Adipocyte (in vitro differentiated cells): ENCODE measurements at places on chromosomes 6 and 20.
A peak's percentile ranks its signal among the peaks of the same experiment; 100 is the strongest.

GRCh38 chr20:539191-539590 is 4.4 kb downstream of the CSNK2A1 start:
- DNase-seq = no peak

GRCh38 chr6:37244430-37245310 is 12.9 kb upstream of the TBC1D22B start:
- peak; percentile 99 for DNase-seq

GRCh38 chr20:10415013-10415650 is 18.9 kb downstream of the MKKS start:
- DNase-seq = no peak

GRCh38 chr6:38261626-38262025 is 378.1 kb downstream of the BTBD9 start:
- DNase-seq = peak; percentile 57

DNA sequence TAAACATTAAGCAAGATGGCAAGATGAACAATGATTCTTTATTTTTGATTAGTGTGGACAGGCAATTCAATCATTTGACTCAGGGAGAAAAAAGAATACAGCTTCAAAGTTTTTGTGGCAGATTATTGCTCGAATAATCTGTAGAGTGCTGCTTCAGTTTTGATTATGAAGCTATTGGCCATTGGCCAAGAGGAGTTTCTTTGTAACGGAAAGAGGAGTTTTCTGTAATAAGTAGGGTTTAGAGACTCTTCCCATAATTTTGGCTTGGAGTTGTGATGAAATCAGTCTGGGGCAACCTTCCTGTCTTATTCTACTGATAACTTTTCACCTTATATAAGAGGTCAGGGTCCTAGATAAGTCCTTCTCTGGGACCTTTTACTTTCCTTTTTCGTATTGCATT is 256.7 kb upstream of the RAB32 start:
- no peak for DNase-seq

DNA sequence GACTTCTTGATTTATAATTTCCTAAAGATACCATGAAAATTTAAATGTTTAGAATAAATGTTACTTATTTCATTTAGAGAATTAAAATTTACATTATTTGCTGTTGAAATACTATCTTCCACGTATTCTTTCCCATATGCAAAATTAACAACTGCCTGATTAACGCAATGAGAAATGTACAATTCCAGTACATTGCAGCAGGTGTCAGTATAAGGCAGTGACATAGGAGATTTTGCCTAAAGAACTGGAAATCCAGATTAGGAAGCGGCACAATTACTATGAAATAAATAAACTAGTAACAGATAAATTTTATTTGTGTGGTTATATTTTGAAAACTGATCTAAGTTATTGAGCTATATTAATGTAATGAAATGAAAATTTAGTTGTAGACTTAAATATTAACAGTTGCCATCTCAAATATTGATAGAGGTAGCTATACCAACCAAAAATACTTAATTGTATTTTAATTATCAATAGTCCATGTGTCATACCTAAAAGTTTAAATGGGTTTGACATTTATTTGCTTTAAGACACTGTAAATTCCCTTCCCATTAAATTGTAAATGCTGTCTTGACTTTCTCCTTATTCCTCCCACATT is 300.2 kb downstream of the UTRN start:
- DNase-seq = peak; percentile 73

- DNase-seq = peak; percentile 84
These were observed 109.6 kb downstream of the RTN4IP1 start for GRCh38 chr6:106519460-106520394.

GRCh38 chr6:100774681-100775080 is 106.4 kb downstream of the ASCC3 start:
- DNase-seq = peak; percentile 12

DNA sequence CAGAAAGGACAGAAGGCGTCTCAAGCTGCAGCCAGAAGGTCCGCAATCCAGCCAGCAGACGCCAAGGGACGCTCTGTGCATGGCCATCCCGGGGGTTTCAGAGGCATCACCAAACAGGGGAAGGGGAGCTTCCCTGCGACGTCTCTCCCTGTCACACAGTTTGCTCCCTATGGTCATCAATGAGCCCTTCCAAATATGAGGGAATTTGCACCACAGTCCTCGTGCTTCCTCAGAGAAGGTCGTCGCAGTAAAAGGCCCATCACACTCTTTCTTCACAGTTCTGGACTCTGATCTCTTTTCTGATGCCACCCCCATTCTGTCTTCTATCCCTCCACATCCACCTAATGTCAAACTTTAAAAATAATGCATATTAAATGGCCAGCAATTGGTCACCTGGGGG is 10.2 kb upstream of the FOXC1 start:
- DNase-seq = no peak

- DNase-seq = peak; percentile 11
These were observed 4.0 kb upstream of the CDH22 start for GRCh38 chr20:46312075-46312944.

GRCh38 chr6:126949786-126950185 is 168.7 kb upstream of the RSPO3 start:
- DNase-seq = peak; percentile 7

DNA sequence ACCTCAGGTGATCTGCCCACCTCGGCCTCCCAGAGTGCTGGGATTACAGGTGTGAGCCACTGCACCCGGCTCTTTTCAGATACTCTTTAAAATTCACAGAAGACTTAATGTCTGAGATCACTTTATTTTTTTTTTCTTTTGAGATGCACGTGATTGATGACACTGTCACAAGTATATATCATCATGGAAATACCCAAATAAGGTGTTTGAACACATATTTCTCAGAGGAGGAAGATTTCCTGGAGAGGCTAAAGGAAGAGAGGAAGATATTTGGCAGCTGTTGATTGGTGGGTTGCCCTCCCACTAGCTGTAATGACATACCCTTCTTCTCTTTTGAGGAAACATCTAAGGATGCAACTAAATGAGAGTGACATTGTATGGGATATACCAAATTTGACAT is 225.9 kb upstream of the CITED2 start:
- DNase-seq = no peak

DNA sequence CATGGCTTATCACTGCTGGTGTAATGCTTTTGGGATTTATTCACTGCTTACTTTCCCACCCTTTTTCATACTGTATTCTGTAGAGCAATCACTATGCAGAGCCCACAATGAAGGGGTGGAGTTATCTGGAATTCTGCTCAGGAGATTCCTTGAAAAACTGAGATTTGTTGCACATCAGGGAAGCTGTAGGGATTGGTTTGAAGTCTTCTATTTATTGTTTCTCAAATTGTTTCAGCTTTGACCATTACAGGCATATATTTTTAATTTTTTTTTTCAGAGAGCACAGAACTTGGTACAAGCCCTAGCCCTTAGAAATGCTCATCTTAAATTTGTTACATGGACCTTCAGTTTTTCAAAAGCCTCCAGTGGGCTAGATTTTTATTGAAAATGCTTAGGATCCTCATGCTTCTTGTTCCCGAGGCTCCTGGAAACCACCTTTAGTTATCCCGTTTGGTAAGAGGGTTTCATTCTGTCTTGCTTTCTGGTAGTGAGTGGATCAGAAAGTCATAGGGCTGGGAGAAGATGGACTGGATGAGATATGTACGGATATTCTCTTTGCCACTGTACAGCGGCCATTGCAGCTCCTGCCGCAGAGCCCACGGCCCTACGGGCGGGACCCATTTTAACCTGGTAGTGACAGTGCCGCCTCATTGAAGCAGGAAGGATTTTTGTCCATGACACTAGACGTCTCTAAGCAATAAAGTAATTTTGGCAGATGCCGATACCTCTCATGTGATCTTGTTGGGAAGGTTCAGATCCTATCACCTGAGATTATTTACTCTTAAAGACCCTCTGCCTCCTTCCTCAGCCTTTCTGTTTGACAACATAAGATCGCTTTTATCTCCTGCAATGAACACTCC is 45.3 kb upstream of the ZNF184 start:
- no peak for DNase-seq

GRCh38 chr20:47506335-47506734 is 4.6 kb downstream of the NCOA3 start:
- no peak for DNase-seq

DNA sequence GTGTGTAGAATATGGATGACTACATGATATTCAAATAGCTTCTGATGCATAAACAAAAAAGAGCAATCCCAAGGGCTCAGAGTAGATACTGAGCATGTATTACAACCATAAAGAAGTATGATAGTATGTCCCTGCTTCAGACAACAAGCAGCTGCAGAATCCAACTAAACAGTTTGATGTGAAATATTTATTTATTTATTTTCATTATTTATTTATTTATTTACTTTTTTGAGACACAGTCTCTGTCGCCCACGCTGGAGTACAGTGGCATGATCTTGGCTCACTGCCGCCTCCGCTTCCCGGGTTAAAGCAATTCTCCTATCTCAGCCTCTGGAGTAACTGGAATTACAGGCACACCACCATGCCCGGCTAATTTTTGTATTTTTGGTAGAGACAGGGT is 384.3 kb downstream of the KHDRBS2 start:
- DNase-seq = no peak

DNA sequence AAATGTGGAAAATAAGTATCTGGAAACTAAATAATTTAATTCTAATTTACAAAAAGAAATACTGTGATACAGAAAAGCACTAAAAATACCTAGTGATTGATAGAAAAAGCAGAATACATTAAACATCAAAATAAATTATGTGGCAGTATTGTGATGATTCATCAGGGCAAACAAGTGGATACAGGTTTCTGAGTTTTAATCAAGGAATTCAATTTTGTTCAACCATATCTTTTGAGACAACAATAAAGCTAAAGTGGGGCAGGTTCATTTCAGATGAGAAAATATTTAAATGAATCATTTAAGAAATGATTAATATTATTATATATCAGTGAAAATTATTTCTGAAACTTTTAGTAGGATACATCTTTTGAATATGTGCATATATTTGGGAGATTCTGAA is 49.8 kb downstream of the GRIK2 start:
- DNase-seq = no peak

DNA sequence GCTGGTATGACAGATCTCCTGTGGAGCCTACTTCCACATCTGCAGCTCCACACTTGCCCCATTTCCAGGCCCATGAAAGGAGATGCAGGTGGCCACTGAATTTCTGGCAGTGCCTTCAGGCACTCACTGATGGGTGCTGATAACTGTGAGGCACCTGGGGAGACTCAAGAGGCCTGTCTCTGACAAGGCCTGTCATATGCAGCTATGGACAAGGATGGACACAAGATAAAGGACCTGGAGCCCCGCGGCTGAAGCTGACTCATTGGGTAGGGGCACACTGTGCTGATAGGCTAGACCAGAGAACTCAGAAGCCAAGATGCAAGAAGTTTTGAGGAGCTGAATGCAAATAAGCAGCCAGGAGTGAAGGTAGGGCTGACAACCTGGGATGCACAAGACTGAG is 81.0 kb upstream of the LRFN2 start:
- no peak for DNase-seq

DNA sequence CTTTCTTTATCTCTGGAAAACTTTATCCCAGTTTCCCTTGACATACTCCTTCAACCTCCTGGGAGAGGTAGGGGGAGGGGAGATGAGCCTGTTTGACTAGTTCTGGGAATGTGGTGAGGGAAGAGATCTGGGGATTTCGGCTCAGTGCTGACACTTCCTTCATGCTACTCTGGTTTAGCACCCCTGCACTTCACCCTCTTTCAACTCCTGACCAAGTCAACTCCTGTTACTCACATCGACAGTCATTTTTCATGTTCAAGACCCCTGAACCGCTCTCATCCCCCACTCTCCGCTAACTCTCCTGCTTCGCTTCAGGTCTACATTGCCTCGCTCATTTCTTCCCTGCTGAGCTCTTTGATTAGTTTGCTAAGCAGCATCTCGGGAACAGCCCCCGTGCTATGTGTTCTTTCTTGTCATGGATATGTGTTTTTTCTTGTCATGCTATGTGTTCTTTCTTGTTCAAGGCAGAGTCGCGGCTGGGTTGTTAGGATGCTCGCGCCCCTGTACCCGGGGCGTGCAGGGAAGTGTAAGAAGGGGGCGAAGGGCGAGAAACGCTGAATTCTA is 16.6 kb upstream of the TRIM27 start:
- DNase-seq = peak; percentile 64

GRCh38 chr6:74597840-74598239 is 608.0 kb downstream of the COL12A1 start:
- no peak for DNase-seq

DNA sequence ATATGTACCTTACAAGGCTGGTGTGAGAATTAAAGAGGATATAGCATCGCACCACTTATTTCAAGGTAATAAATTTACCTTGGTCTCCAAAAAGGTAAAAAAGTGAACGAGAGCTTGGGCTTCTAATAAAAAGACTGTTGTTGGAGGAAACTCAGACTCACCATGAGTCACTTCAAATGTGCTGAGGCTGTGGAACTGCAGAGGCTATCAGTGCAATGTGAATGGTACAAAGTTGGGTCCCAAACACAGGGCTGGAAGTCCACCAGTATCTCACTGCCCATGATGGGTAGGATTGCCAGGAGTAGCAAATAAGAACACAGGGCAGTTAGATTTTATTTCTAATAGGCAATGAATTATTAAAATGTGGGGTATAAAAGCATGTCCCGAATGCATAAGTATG is 200.6 kb downstream of the MAFB start:
- DNase-seq = no peak

DNA sequence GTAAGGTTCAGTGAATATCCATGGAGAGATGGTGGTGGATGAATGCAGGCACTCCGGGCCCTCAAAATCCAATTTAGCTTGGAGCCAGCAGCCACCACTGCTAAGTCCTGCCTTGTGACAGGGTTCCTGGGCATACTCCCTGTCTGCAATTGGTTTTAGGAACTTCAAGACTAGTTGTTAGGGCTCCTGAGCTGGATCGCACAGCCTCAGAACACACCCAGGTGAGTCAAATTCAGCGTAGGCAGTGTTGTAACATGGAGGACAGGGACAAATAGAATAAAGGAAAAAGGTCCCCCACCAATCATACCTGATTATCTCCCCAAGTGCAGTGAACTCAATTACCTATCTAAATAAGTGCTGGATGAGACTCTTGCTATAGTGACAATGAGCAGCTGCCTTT is 74.6 kb downstream of the PERP start:
- DNase-seq = no peak

DNA sequence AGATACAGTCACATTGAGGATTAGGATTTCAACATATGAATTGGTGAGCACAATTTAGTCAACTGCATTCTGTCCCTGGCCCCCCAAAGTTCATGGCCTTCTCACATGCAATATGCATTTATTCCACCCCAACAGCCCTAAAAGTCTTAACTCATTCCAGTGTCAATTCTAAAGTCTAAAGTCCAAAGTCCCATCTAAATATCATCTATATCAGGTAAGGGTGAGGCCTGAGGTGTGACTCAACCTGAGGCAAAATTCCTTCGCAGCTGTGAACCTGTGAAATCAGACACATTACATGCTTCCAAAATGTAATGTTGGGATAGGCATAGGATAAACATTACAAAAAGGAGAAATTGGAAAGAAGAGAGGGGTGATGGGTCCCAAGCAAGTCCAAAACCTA is 27.8 kb downstream of the CLIC5 start:
- DNase-seq = no peak

- DNase-seq = no peak
These were observed 1.7 kb downstream of the NR2E1 start for GRCh38 chr6:108167449-108168089.

DNA sequence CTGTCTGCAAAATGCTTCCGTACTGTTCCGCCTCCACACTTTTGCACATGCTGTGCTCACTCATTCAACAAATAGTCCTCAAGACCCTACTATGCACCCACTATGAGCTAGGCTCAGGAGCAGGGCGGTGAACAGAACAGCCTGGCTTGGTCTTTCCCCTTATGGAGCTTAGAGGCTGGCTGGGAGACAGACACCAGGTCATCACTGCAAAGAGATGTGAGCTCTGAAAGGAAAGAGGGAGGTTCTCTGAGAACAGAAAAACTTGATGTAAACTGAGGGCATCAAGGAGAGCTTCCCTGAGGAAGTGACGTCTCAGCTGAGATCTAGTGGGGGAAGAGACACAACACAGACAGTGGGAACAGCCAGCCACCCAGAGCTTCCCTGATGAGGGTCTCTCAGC is 31.0 kb upstream of the TGM2 start:
- DNase-seq = no peak
